ENCODE measurements at places on chromosomes 5 and 9. TPM values are rescaled to one million over a fixed set of nuclear protein-coding genes. Genes with fewer than 3 reads are reported as not detected.
A peak's percentile ranks its signal among the peaks of the same experiment; 100 is the strongest.

DNA sequence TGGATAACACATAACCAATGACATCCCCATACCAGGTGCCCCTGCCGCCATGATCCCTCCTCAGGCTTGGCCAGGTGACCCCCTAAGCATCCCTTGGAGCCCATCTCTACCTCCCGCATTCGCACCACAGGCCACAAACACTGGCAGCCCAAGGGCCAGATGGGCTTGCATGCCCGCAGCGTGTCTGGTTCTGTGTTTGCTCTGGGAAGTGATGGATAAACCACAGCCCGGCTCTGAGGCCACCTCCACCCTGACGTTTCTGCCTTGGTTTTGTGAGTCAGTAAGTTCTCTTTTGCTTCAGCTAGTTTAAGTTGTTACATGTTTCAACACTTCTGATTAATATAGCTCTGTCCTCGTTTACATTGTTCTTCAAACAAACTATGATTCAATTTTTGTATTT is 172.4 kb upstream of the PHYKPL start:
- no peak for DNase-seq

DNA sequence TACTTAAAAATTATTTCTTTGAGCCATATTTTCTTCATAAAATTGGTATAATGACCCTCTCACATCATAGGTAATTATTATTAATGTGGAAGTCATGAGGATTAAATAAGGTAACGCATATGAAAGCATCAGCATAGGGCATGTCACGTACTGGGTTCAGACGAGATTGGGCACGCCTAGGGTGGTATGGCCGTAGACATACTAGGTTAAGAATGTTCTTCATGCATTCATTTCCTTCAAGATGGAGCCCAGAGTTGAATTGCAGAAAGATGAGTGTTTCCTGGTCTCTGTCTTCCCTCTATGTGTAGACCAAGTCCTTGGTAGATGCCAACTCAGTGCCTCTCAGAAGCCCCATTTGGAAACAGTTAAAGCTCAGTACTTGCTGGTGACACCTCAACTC is 174.1 kb upstream of the CLINT1 start:
- no peak for DNase-seq

DNA sequence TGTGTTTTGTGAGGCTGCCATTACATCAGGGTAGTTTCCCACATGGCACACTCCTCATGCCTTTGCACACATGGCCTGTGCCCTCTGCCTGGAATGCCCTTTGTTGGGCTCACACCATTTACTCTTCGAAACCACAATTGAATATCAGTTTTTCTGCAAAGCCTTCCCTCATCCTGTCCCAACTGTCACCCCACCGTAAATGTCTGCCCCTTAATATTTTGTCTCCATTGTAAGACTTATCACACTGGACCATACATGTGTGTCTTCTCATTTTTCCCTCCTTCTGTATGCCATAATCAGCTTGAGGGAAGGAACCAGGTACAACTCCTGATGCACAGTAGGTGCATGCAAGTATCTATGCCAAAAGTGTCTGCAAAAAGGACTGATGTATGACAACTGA is 62.7 kb upstream of the TMEM252 start:
- no peak for DNase-seq

GRCh38 chr9:101510459-101510858 is 23.2 kb upstream of the RNF20 start:
- no peak for DNase-seq

DNA sequence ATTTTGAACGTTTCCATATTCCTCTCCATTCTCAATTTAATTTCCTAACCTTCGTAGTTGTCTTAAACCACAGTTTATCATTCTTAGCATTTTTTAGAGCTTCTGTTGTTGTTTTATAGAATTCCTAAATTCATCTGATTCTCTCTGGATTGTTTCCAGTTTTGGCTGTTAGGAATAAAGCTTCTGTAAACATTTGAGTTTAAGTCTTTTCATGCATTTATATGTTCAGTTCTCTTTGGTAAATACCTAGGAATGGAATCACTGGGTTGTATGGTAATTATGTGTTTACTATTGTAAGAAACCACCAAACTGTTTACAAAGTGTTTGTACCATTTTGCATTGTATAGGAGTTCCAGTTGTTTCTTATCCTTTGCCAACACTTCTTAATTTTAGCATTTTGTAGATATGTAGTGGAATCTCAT is 29.7 kb downstream of the GPR21 start:
- DNase-seq: no peak

DNA sequence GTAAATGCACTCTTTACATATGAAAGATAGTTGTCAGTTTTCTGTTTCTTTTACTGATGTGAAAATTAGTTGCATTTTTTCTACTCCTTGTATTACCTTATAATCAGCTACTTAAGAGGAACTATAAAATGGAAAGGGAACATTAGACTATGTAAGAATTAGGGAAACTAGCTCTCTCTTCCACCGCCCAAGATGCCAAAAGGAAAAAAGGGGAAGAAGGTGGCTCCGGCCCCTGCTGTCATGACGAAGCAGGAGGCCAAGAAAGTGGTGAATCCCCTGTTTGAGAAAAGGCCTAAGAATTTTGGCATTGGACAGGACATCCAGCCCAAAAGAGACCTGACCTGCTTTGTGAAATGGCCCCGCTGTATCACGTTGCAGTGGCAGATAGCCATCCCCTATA is 15.2 kb upstream of the HOMER1 start:
- no peak for DNase-seq

DNA sequence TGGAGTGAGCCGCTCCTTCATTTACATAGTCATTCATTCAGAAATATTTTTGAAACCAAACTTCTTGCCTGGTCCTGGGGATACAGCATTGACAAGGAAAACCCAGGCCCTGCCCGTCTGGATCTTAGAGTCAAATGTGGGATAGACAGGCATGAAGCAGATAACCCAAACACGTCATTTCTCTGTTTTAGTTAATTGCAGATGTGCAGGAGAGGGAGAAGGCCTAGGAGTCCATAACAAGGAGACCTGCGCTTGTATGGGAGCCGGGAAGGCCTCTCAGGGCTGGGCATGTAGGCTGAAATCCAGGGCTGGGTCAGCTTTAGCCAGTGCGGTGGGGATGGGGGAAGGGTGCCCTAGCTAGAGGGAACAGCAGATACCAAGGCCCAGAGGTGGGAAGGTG is 43.3 kb downstream of the PRRX2 start:
- no peak for DNase-seq

GRCh38 chr9:126497660-126498275 is 116.0 kb upstream of the LMX1B start:
- no peak for DNase-seq

DNA sequence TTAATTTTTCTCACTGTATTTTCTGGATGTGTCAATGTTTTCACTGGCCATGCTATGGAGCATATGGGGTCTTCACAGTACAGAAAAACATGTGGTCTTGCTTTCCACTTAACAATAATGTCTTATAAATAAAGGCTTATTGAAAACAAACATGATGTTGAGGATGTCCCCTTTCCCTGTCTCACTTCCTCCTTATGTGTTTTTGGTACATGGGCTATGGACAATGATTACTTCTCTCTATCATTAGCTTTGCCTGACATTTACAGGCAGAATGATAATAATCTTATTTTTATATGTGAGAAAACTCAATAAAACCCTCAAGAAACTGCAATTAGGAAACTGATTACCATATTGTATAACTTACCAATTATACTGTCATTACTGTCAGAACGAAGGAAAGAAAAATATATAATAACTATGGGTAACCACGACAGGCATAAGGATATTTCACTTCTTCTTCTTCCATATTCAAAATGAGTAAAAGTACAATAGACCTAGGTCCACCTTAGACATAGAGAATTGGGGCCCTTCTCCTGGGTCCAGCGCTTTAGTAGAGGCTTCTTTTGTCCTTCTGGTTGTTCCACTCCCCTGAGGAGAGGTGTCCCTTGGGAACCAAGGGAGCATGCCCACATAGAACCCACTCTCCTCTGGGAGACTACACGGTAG is 375.0 kb downstream of the MAN2A1 start:
- no peak for DNase-seq

DNA sequence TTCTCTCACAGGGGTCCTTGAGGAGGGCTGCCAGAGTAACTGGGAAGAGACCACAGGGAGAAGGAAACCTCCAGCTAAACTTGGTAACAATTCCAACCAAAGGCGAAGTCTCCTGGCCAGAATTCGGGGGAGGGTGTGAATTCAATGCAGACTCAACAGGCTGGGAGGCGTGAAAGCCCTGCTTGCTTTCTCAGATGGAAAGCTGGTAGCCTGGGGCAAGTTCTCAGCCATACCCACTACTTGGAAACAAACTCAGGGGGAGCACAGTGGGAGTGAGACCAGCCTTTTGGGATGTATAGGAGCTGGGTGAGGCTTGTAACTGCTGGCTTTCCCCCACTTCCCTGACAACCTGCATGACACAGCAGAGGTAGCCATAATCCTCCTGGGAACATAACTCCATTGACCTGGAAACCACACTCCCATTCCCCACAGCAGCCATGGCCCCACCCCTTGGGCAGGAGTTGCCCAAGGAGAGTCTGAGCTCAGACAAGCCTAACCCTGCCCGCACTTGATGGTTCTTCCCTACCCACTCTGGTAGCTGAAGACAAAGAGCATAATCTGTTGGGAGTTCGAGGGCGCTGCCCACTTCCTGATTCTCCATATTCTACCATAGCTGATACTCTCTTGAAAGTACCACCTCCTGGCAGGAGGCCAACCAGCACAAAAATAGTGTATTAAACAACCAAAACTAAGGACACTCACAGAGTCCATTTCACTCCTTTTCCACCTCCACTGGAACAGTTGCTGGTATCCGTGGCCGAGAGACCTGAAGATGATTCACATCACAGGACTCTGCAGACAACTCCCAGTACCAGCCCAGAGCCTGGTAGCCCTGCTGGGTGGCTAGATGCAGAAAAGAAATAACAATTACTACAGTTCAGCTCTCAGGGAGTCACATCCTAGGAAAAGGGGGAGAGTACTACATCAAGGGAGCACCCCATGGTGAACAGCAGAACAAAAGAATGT is 123.8 kb downstream of the FAM170A start:
- DNase-seq: no peak

GRCh38 chr5:54146916-54147315 is 163.5 kb downstream of the ARL15 start:
- no peak for DNase-seq

- DNase-seq: no peak
These were observed 244.4 kb upstream of the FBXL7 start for GRCh38 chr5:15255576-15255975.

- no peak for DNase-seq
These were observed 133.0 kb upstream of the IQGAP2 start for GRCh38 chr5:76269932-76270610.

GRCh38 chr9:78143281-78144007 is 92.4 kb upstream of the CEP78 start:
- no peak for DNase-seq

DNA sequence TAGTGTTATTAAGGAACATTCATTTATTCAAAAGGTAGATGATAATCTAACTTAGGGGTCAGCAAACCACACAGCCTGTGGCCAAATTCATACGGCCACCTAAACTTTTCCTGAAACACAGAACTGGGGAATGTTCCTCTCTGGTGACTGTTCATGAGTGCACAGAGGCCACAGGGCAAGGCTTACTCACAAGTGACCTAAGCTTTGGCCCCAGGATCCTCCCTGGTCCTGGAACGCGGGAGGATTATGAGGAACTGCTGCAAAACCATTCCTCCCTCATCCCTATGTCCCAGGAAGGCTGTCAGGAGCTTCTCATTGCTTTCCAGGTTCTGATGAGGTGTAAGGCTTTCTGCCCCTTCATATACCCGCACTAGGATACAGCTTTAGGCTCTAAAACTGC is 397.6 kb downstream of the SEMA5A start:
- no peak for DNase-seq

GRCh38 chr9:79166005-79166404 is 405.8 kb upstream of the TLE4 start:
- no peak for DNase-seq

GRCh38 chr9:101383361-101383760 is 1.4 kb downstream of the BAAT start:
- DNase-seq: no peak

- no peak for DNase-seq
These were observed 89.6 kb downstream of the SPRY4 start for GRCh38 chr5:142235050-142235797.

DNA sequence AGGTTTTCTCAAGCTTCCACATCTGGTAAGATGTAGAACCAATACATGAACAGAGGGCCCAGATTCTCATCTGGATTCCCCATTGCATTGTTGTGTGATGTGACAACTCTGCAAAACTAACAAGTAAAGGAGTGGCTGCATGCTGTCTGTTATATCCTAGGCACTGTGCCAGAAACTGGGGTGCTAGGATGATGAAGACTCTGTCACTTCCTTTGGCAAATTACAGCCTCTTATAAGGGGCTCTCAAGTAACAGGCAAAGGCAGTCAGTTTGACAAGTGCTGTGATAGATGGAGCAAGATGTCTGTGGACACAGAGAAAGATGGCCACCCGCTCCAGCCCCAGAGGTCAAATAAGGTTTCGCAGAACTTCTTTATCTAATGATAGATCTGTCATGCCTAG is 115.7 kb downstream of the PAPPA start:
- no peak for DNase-seq

DNA sequence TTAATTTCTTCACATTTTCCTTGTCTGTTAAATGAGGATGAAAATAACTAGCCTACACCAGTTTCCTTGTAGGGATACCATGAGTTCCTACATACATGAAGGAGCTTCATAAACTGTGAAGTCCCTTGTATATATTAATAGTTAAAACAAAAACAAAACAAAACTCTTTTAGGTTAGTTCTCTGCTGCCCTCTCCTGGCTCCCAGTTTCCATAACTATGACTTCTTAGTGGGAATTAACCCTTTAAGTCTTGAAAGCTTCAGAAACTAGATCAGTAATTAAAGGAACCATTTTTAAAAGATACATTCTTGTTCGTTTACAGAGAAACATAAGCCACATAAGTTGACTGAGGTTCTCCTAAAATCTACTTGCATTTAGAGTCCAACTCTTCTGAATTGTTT is 500.0 kb upstream of the C9orf72 start:
- DNase-seq: no peak

DNA sequence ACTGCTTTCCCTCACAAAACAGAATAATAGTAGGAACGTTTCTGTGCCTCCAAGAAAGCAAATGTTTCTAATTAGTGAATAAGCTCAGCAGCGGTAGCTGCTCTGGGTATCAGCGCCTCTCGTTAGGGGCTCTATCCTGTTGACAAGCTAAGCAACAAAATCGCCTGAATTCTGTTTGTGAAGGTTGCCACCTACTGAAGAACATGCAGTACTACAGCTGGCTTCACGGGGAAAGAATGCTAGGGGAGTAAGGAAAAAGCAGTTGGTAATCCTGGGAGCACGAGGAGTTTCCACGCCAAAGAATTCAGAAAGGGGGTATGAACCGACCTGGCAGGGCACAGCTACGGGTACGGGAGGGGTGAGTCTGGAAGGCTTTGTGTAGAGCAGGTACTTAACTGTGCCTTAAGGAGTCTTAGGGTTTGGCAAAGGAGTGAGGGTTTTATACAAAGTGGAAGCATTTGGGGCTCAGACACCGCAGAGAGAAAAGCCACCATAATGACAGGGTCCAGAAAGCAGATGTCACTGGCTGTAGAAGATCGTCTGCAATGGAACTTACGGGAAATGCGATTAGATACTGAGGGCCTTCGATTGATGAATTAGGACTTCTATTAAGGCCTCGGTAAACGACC is 171.7 kb downstream of the TTC39B start:
- DNase-seq: peak; percentile 22

GRCh38 chr5:43609752-43610151 is 6.8 kb downstream of the NNT start:
- no peak for DNase-seq

TBCA gene
- total RNA-seq: 187 TPM

IFNB1 gene
- not detected for total RNA-seq

C7 gene
- total RNA-seq: 1,627 TPM

ERBIN gene
- total RNA-seq: 65.0 TPM

TBC1D2 gene
- total RNA-seq: 5.4 TPM

LCN15 gene
- not detected for total RNA-seq

MCIDAS gene
- not detected for total RNA-seq

ANKRD18A gene
- 0.12 TPM for total RNA-seq

LCP2 gene
- 5.0 TPM for total RNA-seq

All from ovary (tissue), 10 donors.